ENCODE measurements at places on chromosomes 1 and 21.

DNA sequence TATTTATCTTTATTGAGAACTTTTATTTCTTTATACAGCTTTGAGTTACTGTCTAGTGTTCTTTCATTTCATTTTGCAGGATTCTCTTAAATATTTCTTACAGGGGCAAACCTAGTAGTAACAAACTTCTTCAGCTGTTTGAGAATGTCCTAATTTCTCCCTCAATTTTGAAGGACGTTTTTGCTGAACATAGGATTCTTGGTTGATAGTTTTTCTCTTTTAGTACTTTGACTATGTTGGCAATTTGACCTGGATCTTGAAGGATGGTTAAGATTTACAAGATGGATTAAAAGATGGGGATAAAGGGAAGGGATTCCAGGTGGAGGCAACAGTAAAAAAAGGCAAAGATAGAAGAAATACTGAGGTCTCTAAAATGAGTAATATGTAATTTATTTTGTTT is 38.9 kb downstream of the XPR1 start:
- DNase-seq, result no peak

DNA sequence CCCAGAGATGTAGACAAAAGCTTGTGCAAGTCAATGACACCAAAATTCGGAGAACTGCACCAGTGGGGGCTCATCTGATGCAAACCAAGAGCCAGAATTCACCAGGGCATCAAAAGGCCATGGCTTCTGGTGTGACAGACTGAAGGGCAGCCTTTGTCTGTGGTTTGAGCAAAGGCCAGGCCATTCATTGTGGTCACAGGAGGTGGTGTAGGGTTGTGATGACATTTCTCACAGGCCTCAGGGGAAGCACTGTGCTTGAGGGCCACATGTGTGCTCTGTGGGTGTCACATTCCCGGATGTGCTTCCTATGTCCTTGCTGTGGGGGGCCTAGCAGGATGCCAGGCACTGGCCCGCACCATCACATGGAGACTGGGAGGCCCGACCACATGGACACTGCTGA is 22.5 kb upstream of the KCNE1 start:
- DNase-seq, result peak; percentile 89

DNA sequence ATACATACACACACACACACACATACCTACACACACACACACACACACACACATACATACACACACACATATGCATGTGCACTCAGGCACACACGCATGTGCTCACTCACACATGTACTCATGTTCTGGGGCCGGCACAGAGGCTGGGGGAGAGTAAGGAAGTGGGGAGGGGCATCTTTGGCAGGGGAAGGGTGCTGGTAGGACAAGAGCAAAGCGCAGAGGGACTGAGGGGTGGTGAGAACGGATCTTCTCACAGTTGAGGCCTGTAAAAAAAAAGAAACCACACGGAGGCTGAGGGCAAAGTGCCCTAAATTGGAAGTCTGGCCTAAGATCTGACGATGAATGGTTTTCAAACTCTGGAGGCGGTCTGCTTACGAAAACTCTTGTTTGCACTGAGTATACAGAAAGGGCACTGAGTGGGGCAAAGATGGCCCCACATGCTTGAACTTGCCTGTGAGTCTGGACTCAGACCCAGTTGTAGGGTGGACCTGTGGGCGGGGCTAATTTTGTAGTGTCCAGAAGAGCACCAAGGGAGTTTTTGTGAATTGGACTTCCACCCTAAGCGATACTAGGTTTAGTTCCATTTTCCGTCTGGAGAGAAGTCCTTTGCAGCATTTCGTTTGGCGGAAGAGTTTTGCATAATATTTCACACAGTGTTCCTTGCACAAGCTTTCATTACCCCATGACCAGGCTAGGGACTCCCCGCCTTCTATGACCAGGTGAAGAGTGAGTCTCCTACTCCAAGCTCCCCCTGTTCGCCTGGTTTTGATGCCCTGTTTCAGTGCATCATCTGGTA is 79.3 kb upstream of the LYST start:
- no peak for DNase-seq

DNA sequence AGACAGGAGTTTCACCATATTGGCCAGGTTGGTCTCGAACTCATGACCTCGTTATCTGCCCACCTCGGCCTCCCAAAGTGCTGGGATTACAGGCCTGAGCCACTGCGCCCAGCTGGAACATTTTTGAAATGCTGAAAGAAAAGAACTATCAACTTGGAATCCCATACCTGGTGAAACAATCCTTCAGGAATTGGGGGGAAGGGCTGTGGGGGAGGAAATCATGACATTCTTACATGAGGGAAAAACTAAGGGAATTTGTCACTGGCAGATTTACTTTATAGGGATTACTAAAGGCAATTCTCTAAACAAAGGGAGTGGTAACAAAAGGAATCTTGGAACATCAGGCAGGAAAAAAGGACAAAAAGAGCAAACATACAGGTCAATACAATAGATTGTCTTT is 25.8 kb downstream of the NDUFS5 start:
- no peak for DNase-seq

DNA sequence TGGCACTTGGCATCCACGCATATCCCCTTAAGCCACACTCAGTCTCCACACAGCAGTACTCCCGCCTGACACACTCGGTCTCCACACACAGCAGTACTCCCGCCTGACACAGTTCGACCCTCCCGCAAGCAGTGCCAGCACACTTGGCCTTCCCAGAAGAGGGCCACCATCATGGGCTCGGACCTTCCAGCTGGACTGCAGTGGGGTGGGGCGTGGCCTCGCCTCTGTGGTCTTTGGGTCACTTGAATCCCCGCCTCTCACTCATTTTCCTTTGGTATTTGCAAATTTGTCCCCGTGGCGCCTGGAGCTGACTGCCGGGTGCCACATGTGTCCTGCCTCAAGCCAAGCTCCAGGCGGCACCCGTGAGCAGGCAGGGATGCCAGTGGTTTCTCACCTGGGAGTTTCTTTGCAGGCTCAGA is 63.7 kb downstream of the FAAP20 start:
- no peak for DNase-seq

DNA sequence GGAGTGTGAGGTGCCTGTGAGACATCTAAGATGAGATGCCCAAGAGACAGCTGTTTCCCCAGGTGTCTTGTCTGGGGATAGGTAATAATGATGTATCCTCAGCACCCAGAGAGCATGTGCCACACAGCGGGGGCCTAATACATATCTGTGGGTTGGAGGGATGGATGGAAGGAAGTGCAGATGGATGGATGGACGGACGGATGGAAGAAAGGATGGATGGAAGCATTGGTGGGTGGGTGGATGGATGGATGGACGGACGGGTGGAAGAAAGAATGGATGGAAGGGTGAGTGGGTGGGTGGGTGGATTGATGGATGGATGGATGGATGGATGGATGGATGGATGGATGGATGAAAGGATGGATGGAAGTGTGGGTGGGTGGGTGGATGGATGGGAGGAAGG is 78.5 kb upstream of the EFHD2 start:
- DNase-seq, result no peak

DNA sequence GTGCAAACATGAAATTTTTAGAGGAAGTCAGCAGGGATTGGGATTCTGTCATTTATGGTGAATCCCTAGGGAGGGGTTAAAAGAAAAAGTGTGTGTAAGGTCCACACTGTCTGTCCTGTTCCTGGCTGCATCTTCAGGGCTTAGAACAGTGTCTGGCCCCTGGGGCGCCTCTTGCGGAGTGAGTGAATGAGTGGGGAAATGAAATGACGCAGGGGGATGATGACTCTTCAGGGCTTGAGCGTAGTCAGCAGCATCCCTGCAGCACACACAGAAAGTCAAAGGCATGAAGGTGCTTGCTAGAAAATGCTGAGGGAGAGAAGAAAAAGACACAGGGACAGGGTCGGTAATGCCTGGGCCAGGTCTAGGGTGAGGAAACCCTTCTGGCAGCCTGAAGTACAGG is 57.8 kb downstream of the PGBD5 start:
- peak; percentile 59 for DNase-seq

- DNase-seq, result no peak
These were observed 11.0 kb upstream of the ATP1A1 start for GRCh38 chr1:116362050-116362449.

- DNase-seq, result no peak
These were observed 383.0 kb upstream of the VAMP3 start for GRCh38 chr1:7388141-7388487.

GRCh38 chr1:207848234-207848633 is 62.7 kb downstream of the CD34 start:
- DNase-seq, result peak; percentile 79

DNA sequence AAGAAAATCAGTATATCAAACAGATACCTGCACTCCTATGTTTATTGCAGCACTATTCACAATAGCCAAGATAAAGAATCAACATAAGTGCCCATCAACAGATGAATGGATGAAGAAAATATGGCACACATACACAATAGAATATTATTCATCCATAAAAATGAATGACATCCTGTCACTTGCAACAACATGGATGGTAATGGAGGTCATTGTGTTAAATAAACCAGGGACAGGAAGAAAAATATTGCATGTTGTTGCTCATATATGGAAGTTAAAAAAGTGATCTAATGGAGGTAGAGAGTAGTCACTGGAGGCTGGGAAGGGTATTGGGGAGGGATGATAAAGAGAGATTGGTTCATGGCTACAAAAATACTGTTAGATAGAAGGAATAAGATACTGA is 65.4 kb upstream of the CR2 start:
- DNase-seq, result no peak

- DNase-seq, result no peak
These were observed 507.1 kb downstream of the SMYD3 start for GRCh38 chr1:245999697-246000637.

DNA sequence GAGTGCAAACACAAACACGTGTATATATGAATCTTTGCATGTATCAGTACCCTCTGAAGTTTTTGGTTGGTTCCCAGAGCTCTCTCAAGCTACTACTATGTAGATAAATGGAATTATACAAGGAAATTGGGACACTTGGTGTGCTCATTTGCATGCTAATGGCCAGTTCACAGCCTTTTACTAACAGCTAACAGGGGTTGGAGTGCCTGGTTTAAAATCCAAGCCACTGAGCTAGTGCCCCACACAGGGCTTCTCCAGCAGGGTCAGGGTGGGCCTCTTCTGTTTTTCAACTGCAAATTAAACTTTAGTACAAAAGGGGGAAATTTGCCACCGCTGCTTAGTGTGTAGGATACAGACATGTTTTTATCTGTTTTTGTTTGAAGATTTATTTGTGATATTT is 121.0 kb downstream of the ATP5PO start:
- no peak for DNase-seq

DNA sequence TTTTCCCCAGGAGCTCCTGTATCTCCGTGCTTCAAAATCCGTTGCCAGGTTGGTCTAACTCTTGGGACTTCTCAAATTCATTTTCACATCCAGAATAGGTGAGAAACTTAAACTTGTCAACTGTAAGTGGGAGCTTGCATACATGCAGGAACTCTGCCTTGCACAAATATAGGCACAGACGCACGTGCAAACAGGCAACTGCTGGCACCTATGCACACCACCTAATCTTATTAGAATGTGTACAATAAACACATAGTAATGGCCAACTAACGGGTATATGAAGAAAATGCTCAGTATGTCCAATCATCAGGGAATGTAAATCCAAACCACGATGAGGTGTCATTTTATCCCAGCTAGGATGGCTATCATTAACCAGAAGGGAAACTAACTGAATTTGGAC is 22.6 kb upstream of the FCGR2A start:
- no peak for DNase-seq

GRCh38 chr1:3480369-3480719 is 25.9 kb downstream of the ARHGEF16 start:
- no peak for DNase-seq

DNA sequence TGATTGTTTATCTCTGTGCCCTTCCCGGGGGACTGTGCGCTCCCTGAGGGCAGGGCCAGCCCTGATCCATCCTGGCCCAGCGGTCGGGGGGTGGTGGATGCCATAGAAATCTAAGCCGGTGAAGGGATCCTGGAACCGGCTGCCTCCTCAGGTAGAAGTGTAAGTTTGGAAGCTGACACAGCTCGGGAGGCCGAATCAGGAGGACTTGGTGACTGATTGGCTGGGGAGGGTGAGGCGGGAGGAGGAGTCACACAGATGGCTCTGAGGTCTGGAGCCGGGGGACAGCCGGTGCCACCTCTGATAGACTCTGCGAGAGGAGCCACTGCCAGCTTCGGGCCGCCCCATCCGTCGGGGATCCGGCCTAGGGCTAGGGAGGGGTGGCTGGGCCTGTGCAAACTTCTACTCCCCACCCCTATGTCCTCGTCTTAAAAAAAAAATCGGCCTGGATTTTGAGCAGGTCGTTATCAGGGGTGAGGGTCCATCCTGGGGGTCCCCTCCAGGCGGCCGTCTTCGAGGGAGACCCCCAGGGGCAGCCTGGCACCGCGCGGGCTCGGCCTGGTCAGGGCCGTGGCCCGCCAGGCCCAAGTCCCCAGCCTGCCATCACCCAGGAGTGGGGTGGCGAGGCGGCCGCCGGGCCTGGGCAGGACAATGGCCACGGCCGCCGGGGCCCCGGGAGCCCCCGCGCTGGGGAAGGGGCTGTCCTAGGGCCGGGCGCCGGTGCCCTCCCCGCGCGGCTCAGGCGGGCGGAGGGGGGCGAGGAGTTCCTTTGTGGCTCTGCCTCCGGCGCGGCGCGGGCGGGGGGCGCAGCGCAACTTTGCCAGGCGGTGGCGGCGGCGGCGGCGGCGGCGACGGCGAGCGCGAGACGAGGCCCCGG is 708 bp upstream of the ZNF362 start:
- DNase-seq, result peak; percentile 73

DNA sequence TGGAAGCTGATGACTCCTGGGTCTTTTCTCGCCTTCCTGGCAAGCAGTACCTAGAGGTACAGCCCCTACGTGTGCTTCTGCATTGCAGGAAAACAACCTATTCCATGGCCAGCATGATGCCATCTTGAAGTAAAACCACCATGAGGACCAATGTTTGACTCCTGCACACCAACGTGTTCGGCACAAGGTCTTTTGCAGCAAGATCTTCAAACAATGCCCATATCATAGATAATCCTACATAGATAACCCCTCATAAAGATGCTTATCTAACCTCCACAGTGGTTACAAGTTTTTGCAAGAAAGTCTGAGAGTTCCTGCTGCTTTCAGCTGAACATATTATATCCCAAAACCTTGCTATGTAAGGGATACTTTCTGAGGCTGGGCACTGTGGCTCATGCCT is 141.1 kb upstream of the MAP1LC3C start:
- no peak for DNase-seq

GRCh38 chr1:185450917-185451316 is 133.9 kb upstream of the IVNS1ABP start:
- DNase-seq, result no peak

DNA sequence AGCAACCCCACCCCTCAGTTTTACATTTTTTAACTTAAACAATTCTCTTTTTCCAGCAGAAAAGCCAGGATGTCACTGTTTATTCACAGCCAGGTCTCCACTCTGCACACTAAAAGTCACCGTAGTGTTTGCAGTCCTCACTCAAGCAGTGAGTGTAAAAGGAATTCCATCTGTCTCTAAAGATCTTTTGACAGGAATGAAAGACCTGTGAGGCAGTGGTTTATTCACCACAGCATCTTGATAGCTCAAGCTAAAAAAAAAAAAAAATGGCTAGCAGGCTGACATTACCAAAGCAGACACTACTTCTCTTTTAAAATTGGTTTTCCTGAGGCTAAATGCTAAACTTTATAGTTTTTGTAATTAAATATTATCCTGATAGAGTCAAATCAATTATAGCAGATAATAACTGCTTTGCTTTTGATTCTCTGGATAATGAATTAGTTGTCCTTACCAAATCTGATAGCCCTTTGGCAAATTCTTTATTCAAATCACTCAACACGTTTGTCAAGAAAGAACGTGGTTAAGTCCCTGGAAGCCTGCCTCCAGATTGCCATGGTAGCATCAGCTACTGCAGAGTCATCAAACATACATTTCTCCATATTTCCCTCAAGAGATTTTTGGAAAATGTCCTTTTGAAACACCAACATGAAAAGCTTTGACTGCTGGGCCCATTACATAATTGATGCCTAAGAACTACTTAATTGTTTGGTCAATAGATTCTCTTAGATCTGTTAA is 22.2 kb upstream of the SLC5A9 start:
- DNase-seq, result no peak

Measured in EH (cell line).